ENCODE measurements at places on chromosomes 1 and 21. TPM values are rescaled to one million over a fixed set of nuclear protein-coding genes. Genes with fewer than 3 reads are reported as not detected.

Gene TSNAX
- 19.6 TPM for polyA plus RNA-seq

Gene C1QB
- not detected for polyA plus RNA-seq

Gene SYT6
- polyA plus RNA-seq = not detected

- DNase-seq = no peak
Observed at GRCh38 chr1:229264487-229264886, 6.4 kb upstream of the RAB4A start.

Measured in IMR-90 (cell line).